AG09319 (cell line): ENCODE measurements at places on chromosomes 2 and 18.

DNA sequence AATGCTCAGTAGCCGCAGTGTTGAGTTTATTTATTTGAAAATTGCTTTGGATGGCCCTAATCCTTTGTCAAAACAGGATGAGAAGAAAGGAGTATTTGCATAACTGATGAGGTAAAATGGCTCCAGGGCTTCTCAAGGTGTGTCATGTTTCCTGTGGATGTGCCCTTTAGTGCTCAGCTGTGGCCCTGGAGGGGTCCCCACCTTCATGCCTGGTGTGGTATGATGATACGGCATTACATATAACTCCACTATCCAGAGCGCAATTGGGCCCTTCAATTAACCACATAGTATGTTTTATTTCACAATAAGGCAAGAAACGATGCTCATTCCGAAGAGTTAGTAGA, 39.8 kb upstream of the TMEM178A start:
- DNase-seq, result no peak

DNA sequence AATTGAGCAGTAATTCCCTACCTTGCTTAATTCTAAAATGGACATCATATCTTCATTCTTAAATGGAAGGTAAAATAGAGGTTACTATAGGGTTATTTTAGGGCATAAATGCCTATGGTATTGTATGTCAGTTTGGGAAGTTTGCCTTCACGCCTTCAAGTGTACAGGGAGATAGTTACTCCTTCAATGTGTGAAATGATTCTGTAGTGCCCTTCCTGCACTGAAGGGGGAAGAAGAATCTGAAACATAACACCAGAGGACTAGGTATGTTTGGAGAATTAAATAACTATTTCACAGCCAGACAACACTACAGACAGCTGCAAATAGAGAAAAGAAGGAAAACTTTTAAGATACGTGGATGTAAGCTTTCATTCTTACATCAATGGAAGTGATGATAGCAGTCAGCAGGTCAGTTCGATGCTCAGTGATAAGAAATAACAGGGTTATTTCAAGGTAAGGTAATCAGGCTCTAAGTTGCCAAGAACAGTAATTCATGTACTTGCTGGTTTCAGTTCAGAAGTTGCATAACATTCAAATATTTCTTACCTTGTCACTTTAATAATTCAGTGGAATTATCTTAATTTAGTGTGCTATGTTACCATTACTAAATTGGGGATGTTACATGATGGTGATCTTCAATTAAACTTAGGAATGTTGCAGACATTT, 4.0 kb downstream of the PKP4 start:
- no peak for DNase-seq

DNA sequence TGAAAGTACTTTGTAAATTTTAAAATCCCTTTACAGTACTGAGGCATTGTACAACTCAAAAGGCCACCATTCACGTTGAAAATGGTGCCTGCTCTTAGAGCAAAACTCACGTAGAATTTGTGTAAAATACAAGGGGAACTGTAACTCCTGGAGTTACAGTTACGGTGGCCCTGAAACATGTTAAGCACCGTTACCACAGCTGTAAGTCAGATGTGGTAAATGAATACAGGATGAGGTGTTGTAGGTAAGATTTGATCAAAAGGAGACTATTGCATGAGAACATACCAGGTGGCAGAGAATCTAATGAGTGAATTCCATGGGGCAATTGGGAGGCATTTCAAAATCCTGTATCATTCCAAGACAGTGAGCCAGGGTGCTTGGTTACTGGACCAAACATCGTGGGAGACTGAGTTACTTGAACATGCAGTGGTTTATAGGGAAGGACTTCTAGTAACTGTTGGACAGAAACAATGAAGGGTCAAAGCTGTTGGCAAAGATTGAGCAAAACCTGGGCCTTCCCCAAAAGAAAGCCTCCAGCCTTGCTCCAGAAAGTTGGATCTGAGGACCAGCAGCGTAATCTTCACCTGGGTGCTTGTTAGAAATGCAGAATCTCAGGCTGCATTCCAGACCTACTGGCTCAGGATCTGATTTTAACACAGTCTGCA, 535.8 kb upstream of the POU3F3 start:
- no peak for DNase-seq

DNA sequence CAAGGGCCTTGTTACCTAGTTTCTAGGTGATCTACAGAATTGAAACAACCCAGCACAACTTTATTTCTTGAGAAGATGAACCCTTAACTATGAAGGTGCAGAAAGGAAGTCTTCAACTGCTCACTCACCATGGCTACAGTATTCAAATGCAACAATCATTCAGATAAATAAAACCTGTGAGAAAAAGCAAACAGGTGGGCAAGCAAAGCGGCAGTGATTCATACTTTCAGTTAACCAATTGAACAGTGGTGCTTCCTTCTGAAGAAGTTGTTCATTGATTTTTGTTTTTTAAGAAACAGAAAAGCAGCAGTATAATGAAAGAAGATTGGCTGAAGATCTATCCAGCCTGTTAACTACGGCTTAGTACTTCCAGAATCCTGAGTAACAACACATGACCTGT, 43.5 kb downstream of the SLC35F5 start:
- no peak for DNase-seq

- DNase-seq, result no peak
These were observed 79.8 kb upstream of the PDE1A start for GRCh38 chr2:182506606-182507005.

GRCh38 chr2:10306901-10307463, 4.3 kb downstream of the HPCAL1 start:
- no peak for DNase-seq
